Naive thymus-derived CD8-positive, alpha-beta T cell (primary cell): ENCODE measurements at places on chromosomes 12 and 14. TPM values are rescaled to one million over a fixed set of nuclear protein-coding genes. Genes with fewer than 3 reads are reported as not detected.

SDR9C7 gene
- not detected for total RNA-seq

SLC35F4 gene
- not detected for total RNA-seq

MIS18BP1 gene
- total RNA-seq = 17.6 TPM

LALBA gene
- not detected for total RNA-seq

CTDSP2 gene
- 262 TPM for total RNA-seq

CCDC196 gene
- not detected for total RNA-seq

PTGDR gene
- total RNA-seq = 0.38 TPM

KRT79 gene
- total RNA-seq = not detected

SIX4 gene
- not detected for total RNA-seq

KRT3 gene
- total RNA-seq = not detected

KRT85 gene
- not detected for total RNA-seq

GLIPR1L2 gene
- total RNA-seq = 0.91 TPM

CD69 gene
- total RNA-seq = 30.7 TPM

AMIGO2 gene
- total RNA-seq = 28.3 TPM

XRCC3 gene
- 14.1 TPM for total RNA-seq

TXNDC16 gene
- total RNA-seq = 9.2 TPM

BEGAIN gene
- total RNA-seq = 1.5 TPM
